ENCODE measurements at places on chromosomes 3 and 15. TPM values are rescaled to one million over a fixed set of nuclear protein-coding genes. Genes with fewer than 3 reads are reported as not detected.

GRCh38 chr3:129424185-129424841, 4.1 kb downstream of the EFCAB12 start:
- no peak for DNase-seq

GRCh38 chr3:67534594-67534993, 119.8 kb downstream of the SUCLG2 start:
- no peak for DNase-seq

DNA sequence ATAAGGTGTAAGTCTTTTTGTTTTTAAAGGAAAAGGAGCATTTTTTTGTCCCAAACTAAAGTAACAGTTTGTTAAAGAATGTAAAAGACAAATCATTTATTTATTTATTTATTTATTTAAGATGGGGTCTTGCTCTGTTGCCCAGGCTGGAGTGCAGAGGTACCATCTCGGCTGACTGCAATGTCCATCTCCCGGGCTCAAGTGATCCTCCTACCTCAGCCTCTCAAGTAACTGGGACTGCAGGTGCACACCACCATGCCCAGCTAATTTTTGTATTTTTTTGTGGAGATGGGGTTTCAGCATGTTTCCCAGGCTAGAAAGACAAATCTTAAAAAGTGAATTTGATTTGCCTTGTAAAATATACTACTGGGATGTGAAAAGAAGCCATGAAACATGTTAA, 86.3 kb upstream of the PLXND1 start:
- no peak for DNase-seq

DNA sequence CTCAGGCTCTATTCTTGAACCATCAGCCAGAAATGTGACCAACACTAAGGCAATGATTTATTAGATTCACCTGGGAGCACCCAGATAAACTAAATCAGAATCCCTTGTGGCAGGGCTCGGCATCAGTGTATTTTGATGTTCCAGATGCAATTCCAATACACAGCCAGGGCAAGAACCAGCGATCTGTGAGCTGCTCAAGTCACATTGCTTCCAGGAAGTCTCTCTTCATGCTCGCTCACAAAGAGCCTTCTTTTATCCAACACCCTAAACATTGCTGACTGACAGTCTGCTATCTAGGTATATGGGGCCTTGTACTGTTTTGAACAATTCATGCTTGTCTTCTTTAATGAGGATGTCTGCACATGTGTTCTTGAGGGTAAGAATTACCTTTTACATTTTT, 40.9 kb upstream of the GOLGA8J start:
- DNase-seq = no peak

- DNase-seq = no peak
Observed at GRCh38 chr15:69117431-69117871, 43.0 kb upstream of the GLCE start.

DNA sequence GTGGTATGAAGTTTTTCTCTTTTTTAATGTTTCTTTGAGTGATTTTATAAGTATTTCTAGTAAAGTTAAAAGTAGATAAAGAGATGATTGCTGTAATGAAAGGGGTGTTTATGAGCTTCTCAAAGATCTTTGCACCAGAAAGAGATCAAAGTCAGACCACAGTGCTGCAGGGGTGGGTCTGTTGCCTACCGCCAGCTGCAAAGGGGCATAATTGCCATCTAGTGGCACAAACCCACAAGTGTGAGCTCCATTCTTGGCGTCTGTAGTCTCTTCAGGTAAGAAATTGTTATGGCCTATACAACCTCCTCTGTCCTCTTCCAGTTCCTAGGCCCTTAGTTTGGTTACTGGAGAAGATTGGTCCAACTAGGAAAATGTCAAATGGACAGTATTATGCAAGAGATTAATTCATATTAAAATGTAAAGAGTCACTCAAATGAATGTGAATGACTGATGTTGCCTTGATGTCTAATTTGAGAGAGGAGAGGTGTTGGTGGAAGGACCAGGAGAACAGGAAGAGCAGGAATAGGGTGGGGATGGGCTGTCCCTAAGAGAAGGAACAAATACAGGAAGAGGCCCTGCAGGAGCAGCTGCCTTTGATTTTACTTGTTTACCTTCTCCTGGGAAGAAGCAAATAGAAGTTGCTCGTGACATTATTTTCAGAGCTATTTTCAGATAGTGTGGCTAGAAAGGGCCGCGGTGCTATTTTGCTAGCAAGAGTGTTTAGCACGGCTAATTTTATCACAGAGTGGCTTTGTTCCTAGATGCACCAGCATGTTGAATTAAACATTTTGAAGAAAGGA, 53.0 kb upstream of the GSK3B start:
- DNase-seq = no peak

DNA sequence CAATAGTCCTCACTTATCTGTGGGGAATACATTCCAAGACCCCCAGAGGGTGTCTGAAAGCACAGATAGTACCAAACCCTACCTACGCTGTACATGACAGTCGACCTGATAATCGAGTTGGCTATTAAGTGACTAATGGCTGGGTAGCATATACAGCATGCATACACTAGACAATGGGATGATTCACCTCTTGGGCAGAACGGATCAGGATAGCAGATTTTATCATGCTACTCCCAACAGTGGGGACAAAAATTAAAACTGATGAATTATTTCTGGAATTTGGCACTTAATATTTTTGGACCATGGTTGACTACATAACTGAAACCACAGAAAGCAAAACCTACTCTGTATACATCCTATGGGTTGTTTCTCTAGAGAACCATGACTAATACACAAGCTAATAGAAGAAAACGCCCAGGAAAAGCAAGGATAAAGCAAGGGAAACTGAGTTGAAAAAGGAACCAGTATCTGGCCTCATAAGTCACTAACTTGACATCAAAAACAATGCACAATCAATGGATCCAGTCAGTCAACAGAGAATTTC, 15.5 kb downstream of the ATG3 start:
- DNase-seq = no peak

DNA sequence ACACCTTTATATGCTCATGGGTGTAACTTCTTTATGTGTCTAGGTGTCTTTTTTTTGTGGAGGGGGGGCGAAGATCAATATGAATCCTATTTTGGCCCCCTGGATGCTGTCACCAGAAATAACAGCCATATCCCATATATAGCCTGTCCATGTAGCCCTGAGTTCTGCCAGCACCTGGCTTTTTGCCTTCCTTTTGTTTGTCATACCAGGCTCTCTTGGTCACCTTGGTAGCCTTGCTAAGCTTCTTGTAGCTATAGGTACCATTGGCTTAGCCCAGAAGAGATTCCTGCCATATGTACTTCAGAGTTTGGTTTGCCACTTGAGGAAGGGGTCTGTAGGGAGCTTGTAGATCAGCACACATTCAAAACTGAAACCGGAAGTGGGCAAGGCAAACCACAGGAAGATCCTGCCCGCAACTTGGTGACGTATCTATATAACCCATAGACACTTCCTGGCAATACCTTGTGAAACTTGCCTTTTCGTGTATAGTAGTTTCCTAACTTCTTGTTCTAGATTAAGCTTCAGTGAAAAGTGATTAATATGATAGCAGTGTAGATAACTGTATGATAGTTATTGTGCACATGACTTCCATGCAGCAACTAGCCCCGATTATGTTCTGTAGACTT, 11.9 kb downstream of the RASA2 start:
- peak; percentile 81 for DNase-seq

DNA sequence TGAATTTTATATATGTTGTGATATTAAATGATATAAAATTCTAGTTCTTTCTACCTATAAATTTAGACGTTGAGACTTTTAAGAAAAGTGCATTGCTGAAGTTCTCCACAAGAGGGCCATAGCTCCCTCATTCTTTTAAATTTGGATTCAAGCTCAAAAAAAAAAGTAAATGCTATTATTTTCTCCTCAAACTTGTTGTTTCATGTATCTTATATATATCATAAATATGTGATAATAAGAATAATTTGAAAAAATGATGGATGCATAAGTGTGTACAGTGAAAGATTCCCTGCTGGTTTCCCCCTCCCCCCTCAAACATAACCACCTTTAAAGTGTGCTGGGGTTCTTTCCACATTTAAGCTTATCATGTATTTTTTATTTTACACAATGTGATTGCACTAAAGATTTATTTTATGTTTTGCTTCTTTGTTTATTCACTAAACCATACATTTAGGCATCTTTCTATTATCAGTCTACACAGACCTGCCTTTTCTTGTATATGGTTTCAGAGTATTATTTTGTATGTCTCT, 769.4 kb upstream of the GOLIM4 start:
- DNase-seq = no peak

GOLGA8J gene
- total RNA-seq = 0.80 TPM

LYZL4 gene
- not detected for total RNA-seq

ARF4 gene
- 46.3 TPM for total RNA-seq
